Neural cell (in vitro differentiated cells): ENCODE measurements at places on chromosomes 5 and 9. TPM values are rescaled to one million over a fixed set of nuclear protein-coding genes. Genes with fewer than 3 reads are reported as not detected.

PPP2R2B gene
- 246 and 250 TPM in 2 replicates for polyA plus RNA-seq

AJM1 gene
- polyA plus RNA-seq, result 1.5 TPM in 2 replicates

RASA1 gene
- 68.3 and 72.8 TPM in 2 replicates for polyA plus RNA-seq

C5orf34 gene
- 10.4 and 12.7 TPM in 2 replicates for polyA plus RNA-seq

RANBP3L gene
- 2.2 and 2.5 TPM in 2 replicates for polyA plus RNA-seq
